ENCODE measurements at places on chromosomes 4 and X.
A peak's percentile ranks its signal among the peaks of the same experiment; 100 is the strongest.

GRCh38 chrX:100643956-100644860 lies at the start of gene SRPX2:
Gene SRPX2, plus strand, starts transcription at chrX:100644199. Its CDS starts 2,124 bp downstream, at chrX:100646323.
- peak; percentile 57 for DNase-seq

- no peak for DNase-seq
Observed at GRCh38 chr4:80306260-80306659, 29.3 kb upstream of the CFAP299 start.

DNA sequence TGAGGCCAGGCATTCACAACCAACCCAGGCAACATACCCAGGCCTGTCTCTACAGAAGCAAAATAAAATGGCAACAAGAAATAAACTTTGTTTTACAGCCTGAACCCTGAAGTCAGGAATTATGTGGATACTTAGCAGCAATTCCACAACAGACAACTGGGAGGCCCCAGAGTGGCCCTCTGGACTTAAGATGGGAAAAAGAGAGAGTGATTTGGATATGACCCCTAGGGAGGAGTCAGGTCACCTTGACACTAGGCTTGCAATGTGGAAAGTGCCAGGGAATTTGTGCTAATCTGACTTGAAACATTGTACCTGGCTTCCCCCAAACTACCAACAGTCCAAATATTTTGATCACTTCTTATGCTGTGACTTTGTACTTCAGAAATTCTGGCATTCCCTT lies 193.1 kb downstream of the PARM1 start:
- no peak for DNase-seq

GRCh38 chr4:14871676-14872430 lies 130.4 kb upstream of the CPEB2 start:
- no peak for DNase-seq

GRCh38 chrX:129661369-129661768 lies 6.6 kb upstream of the APLN start:
- no peak for DNase-seq

GRCh38 chr4:105145156-105145902 lies 1.3 kb upstream of the TET2 start:
- no peak for DNase-seq

GRCh38 chr4:1556541-1557220 lies 127.4 kb downstream of the FAM53A start:
- DNase-seq, result no peak

DNA sequence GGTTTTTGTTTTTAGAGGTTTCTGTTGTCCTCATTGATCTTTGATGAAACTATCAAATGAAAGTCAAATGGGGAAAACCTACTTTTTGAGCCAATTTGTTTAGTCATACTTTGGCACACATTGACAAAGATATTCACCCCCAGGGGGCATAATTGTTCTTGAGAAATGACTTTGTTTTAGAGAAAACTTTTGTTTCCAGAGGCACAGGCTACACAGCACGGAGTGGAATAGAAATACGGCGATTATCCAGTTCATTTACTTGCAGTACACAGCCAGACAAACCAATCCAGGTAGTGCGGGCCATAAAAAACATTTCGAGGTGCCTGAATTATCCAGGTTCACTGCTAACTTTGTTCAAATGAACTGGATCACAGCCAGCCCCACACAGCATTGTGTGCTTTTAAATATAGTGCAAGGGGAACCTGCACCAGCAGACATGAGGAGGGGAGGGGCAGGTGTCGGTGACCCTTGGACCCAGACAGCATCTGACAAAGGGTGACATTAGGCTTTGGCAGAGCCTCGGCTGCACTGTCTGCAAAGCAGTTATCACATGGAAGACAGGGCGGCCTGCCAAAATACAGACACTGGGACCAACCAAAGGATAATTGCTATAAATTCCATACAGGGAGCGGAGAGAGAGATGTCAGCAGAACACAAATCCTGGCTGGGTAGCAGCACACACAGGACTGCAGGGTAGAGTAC lies 179.6 kb upstream of the NOCT start:
- peak; percentile 61 for DNase-seq

DNA sequence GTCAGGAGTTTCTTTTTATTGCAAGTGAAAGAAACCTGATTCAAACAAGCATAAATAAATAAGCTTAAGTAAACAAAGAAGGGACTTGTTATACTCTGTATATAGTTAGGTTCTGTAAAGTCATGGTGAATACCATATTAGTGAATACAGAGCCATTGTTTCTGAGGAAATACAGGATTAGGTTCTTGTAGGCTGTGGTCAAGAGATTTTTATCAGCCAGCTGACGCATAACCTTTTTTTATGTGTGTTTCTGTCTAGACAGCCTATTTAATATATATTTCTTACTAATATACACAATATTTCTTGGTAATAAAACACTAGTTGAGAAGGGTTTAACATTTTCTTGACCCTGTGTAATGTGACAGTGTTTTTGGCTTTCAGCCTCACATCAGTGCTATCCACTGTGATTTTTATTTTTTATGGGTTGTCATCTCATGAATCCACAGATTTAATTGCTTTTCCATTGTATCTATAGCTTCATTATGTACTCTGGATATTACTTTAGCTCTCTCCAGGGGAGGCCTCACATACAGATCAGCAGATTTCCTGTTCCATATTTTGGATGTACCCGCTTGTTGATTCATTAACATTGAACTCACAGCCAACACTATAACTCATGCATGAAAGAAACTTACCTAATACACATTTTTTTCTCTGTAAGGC lies 8.0 kb downstream of the HERC3 start:
- no peak for DNase-seq

- no peak for DNase-seq
Observed at GRCh38 chr4:105356194-105356593, 117.7 kb downstream of the PPA2 start.

- no peak for DNase-seq
Observed at GRCh38 chrX:150446151-150446550, 83.0 kb downstream of the MAMLD1 start.

- DNase-seq, result no peak
Observed at GRCh38 chr4:126604268-126604867, 1028.4 kb upstream of the INTU start.
